Astrocyte of the spinal cord (primary cell): ENCODE measurements at places on chromosomes 6 and 20.

GRCh38 chr20:25369529-25369928 lies 21.1 kb downstream of the ABHD12 start:
- DNase-seq: no peak

DNA sequence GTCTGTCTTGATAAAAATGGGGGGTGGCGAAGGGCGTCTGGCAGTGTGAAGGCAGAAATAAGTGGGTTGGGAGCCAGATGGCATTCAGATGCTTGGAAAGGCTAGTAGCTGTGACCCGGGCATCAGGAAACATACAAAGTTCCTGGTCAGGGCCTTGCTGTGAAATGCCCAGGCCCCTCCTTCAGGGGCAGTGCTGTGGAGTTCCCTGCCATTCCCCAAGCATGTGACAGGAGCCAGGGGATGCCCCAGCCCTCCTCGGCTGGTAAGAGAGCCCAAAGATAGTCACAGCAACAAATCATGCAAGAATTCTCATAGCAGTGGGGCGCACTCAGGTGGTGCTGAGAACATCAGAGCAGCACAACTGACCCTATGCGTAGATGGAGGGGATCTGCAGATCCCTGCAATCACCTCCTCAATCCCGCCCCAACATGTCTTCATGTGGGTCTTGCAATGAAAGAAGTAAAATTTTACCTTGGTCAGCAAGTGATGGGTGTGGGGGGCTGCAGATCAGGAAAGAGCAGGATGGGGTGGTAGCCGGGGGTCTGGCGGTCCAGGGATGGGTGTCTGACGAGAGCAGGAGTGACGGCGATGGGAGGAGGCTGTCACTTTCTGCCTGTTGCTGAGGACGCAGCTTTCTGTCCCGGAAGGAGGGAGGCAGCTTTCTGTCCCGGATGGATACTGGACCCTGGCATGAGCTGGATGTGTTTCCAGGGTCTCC lies 39.5 kb downstream of the SLC22A1 start:
- DNase-seq: no peak

DNA sequence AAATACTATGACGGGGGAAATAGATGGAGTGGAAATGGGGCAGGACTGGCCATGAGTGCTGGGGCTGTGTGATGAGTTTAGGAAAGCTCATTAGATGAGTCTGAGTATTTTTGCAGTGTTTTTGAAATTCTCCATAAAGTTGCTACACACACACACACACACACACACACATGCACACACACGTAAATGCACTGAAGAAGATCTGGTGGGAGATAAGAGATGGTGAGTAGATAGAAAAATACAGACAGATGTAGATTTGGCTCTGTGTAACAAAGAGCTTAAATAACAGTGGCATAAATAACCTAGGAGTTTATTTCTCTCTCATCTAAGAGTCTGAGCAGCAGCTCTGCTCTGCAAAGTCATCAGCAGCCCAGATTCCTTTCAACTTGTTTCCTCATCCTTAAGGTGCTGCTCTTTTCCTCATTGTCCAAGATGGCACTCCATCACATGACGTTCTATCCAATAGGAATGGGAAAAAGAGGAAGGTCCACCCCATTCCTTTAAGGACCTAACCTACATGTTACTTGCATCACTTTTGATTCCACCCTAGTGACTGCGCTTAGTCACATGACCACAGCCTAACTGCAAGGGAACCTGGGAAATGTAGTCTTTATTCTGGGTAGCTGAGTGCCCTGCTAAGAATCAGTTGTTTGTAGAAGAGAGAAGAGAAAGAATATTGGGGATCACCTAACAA lies 76.4 kb downstream of the EYA2 start:
- DNase-seq: peak; percentile 81

GRCh38 chr6:32903952-32904351 lies 36.9 kb downstream of the HLA-DMB start:
- no peak for DNase-seq

- DNase-seq: no peak
Measured at GRCh38 chr20:51446230-51446629, 96.3 kb downstream of the NFATC2 start.

GRCh38 chr6:72621291-72622093 lies at the start of gene KCNQ5:
TSS of gene KCNQ5 (plus strand) at chr6:72622064.
- peak; percentile 24 for DNase-seq

DNA sequence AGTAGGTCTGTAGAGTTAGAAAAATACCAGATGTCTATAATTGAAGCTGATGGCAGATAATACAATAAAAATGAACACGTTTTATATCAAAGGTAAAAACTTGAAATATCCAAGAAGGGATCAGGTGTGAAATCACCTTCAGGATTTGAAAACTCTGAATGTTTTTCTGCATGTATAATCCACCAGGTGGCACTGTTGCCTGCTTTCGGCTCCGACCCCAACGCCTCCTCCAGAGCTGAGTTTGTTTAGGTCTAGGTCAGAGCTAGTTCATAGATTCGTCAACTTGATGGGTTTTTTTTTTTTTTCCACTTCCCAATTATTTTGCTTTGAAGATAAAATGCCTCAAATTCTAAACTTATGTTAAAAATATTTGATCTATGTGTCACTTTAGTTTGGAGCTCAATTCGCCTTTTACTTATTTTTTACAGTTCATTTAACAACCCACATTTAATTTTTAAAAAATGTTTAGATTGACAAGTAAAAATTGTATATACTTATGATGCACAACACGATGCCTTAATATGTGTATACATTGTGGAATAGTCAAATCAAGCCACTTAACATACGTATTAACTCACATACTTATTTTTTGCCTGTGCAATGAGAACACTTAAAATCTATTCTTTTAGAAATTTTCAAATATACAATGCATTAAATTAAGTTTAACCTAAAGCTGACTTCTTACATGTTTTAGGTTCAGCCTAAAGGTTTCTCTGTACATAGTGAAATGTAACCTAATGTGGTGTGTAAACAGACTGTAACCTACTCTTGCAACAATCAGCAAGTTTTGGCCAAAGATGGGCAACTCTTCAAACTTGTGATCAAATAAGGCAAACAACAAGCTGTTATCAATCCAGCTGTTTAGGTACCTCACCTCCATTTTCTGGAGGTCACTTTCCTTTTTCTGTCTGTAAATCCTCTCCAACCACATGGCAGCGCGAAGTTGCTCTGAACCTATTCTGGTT lies 39.4 kb upstream of the ENPP4 start:
- DNase-seq: peak; percentile 49

DNA sequence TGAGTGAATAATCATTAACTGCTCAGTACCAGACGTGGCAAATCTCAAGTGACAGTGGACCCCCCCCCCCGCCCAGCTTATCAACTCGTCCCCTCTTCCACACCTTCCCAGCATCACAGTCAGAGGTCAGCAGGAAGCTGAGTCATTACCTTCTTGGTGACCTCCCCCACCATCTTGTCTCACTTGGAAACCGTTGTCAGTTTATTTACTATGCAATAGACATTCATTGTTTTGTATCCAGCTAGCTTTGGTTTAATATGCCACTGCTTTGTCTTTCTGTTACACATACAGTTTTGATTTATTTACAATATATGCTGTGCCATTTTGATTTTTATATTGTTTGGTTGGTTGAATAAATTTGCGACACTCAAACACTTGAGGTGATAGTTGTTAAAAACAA lies 158.1 kb downstream of the QKI start:
- DNase-seq: no peak

DNA sequence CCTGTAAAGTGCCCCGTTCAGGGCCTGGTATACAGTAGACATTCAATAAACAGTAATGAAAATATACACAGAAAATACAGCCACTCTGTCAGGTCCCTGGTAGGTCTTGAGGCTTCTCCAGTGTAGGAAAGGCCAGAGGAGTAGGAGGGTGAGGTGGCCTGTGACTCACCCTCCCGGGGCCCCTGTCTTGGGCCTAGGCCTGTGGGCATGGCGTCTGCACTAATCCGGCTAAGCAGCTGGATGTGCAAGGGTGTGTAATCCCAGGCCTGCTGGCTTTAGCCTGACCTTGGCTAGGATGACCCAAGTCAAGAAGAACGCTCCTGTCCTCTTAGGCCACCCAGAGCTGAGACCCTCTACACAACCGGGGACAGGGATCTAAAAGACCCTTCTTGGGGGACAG lies 84.9 kb downstream of the KCNB1 start:
- DNase-seq: peak; percentile 2

DNA sequence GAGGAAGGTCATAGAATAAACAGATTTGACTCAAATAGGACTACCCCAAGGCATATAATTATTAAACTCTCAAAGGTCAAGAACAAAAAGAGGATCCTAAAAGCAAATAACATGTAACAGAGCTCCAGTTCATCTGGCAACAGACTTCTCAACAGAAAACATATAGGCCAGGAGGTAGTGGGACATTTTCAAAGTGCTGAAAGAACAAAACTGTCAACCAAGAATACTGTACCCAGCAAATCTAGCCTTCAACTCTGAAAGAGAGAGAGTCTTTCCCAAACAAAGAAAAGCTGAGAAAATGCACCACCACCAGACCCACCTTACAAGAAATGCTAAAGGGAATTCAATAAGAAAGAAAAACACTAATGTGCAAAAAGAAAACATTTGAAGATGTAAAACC lies 11.9 kb downstream of the NQO2 start:
- DNase-seq: no peak

DNA sequence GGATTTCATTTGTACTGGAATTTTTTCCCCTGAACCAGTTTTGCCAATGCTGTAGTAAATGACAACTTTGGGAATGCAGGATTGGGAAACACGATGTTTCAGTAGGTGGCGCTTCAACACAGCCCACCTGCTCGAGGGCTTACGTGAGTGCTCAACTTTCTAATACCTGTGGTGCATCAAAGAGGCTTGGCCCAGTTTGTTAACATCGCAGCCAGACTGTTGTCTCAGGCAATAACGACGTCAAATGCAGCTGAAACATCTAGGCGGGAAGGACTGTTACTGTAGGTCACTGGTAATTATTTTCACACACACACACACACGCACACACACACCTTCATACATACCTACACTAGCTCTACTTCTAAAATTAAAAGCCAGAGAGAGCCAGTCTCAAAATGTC lies 815.5 kb upstream of the SLC35B3 start:
- peak; percentile 60 for DNase-seq

DNA sequence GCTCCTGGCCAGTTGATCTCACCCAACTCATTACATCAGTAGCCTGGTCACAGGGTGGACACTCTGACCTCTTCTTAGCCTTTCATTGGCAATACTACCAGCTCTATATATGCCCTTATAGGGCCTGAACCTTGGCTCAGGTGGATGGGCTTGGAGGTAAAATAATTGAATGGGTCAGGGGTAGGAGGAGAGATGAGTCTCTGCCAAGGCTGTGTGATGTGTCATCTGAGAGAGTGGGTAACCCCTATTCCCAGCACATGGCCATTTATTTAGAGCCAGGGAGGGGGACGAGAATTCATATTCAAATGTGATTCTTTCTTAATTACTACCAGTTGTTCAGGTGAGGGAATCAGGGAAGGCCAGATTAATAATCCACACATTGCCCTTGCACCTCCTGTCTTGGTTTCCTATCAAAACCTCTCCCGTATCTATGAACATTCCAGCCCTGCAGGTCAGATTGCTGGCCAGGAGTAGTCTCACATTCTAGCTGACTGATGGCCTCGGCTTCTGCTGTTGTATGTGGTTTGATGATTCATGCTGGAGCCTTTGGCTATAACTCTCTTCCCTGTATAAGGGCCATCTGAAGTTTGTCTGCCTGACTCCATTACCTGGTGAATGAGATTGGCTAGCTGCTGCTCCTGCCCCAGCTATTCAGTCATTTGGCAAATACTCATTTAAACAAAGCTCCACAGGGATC lies 13.4 kb downstream of the C20orf173 start:
- peak; percentile 81 for DNase-seq

GRCh38 chr6:159151266-159151855 lies 17.8 kb upstream of the FNDC1 start:
- peak; percentile 69 for DNase-seq

- DNase-seq: no peak
Measured at GRCh38 chr6:122563364-122564052, 46.7 kb upstream of the PKIB start.

- DNase-seq: no peak
Measured at GRCh38 chr6:132282696-132283095, 118.6 kb downstream of the MOXD1 start.

DNA sequence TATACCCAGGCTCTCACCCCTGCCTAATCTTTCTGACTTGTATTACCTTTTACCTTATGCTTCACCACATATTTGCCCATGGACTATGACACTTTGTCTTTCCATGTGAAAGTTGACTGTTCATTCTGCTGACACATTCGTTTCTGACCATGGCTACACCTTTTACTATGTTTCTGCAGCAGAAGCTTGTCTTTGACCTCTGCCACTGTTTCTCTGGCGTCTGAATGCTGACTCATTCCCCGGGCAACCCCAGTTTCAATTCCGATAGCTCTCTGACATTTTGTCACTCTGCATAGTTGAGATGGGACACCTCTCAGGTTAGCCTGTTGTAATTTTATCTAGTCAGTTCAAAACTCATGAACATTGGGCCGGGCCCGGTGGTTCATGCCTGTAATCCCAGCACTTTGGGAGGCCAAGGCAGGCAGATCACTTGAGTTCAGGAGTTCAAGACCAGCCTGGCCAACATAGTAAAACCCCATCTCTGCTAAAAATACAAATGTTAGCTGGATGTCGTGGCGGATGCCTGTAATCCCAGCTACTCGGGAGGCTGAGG lies 50.7 kb downstream of the SLC26A8 start:
- no peak for DNase-seq

DNA sequence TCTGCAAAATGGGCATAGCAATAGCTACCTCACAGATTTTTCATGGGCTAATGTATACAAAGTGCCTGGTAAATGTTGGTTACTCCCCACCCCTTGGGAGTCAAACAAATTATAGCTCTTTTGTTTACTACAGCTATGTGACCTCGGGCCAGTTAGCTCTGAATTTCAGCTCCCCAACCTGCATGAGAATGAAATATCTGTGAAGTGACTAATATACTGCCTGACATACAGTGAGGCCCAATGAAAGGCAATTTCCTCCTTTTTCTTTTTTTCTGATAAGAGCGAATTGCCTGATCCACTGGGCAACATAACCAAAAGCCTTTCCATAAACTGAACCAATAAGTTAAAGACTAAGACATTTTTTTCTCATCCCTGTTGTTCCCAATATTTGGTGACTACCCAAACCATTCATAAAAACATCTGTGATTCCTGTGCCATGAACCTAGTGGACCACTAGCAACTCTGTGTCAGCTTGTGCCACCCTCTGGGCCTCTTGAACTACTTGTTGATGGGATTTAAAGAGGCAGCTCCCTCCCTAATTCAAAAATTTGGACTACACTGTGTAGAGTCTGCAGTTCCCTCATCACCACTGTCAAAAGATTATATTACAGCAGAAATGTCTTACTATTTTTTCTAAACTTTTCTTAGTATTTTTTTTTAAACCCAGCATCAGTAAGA lies 91.9 kb upstream of the TMEM30A start:
- DNase-seq: peak; percentile 19

DNA sequence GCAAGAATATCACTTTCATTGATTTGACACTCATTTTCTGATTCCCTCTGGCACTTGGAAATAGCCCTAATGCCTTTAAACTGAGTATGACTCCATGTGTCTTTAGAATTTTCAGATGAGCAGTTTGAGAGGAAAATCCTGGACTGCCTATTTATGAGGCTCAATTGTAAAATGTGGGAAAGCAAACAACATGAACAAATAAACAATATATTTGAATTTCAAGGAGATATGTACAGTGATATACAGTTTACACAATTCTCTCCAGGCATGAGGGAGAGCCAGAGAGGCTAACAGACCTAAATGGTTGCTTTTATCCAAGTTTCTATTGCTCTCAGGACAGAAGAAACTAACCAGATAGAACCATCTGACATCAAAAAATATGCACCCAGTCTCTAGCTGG lies 748.2 kb upstream of the NRSN1 start:
- DNase-seq: no peak

GRCh38 chr6:149273318-149273717 lies 44.2 kb upstream of the TAB2 start:
- DNase-seq: no peak

- no peak for DNase-seq
Measured at GRCh38 chr6:117955684-117956256, 48.7 kb downstream of the SLC35F1 start.
